ENCODE measurements at places on chromosomes 2 and 18.

DNA sequence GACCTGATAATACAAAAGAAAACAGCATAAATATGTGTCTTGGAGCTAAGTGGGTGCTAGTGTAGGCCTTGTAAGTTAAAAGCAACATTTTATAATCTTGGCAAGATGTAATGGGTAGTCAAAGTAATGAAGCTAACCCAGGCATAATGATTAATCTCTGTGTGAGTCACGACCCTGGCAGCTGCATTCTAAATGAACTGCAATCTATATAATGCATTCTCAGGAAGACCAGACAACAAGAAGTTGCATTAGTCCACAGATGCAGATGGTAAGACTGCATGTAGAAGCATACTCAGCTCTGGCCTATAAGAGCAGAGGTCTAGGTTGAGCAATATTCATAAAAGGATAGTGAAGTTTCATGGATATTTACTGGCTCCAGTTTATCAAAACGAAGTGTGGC lies 85.6 kb upstream of the ETAA1 start:
- no peak for DNase-seq

GRCh38 chr2:235293061-235293460 lies 200.8 kb upstream of the AGAP1 start:
- DNase-seq, result no peak

GRCh38 chr18:42614619-42615293 lies 500.7 kb downstream of the RIT2 start:
- DNase-seq, result no peak

- DNase-seq, result no peak
Measured at GRCh38 chr2:1677821-1678165, 66.5 kb downstream of the PXDN start.

- no peak for DNase-seq
Measured at GRCh38 chr2:27264253-27264752, 1.5 kb upstream of the SLC30A3 start.

DNA sequence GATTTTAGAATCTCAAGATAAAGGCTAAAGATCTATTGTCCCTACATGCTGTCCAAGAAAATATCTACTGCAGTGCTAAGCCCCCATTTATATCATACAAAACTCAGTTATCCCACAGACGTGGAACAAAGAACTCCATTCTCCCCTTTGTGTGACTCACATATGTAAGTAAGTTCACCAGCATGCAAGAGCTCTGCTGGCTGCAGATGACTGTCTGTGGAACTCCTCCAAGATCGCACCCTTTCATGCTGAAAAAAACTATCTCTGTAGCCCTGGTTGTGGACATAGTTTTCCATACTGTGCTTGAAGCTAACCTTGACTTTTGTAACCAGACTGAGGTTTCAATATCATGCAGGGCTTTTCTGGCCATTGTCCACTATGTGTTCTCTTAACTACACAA lies 207.1 kb downstream of the ZNF521 start:
- DNase-seq, result no peak

DNA sequence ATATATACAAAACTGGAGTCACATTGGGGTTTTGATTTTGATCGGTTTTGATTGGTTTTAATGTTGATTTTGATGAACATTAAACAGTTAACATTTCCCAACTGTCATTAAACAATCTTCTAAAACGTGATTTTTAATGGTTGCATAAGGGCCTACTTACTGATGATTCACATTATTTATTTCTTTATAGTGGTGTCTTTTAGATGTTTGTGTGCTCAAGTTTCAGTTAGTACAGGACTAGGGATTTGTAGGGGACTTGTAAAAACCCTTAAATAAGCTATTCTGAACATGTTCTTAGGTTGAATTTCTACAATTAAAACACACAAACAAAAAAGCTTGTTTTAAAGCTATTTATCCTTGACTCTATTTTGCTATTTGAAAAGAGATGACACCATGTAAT lies 61.6 kb downstream of the TTC21B start:
- no peak for DNase-seq

GRCh38 chr2:32464431-32464830 lies 107.6 kb downstream of the BIRC6 start:
- DNase-seq, result no peak

DNA sequence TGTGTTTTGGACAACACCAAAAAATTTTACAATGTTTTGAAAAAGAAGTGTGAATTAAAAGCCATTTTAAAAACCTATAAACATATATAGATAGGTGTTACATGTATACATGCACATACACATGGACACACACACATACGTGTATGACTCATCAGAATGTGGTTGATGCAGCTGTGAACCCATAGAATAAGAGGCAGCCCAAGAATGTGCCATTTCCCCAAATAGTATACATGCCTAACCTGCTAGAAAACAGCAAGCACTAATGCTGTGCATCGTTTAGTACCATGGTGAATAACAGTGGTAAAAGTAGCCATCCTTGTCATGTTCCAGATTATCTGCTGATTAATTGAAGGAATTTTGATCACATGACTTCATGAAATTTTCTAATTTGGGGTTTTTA lies 149.0 kb downstream of the DSEL start:
- no peak for DNase-seq

- DNase-seq, result peak; percentile 38
Measured at GRCh38 chr2:240514631-240515030, 43.2 kb downstream of the ANKMY1 start.

- DNase-seq, result no peak
Measured at GRCh38 chr2:73368781-73369180, 16.9 kb upstream of the ALMS1 start.

- DNase-seq, result no peak
Measured at GRCh38 chr2:130160131-130160530, 15.2 kb upstream of the CCDC74B start.

DNA sequence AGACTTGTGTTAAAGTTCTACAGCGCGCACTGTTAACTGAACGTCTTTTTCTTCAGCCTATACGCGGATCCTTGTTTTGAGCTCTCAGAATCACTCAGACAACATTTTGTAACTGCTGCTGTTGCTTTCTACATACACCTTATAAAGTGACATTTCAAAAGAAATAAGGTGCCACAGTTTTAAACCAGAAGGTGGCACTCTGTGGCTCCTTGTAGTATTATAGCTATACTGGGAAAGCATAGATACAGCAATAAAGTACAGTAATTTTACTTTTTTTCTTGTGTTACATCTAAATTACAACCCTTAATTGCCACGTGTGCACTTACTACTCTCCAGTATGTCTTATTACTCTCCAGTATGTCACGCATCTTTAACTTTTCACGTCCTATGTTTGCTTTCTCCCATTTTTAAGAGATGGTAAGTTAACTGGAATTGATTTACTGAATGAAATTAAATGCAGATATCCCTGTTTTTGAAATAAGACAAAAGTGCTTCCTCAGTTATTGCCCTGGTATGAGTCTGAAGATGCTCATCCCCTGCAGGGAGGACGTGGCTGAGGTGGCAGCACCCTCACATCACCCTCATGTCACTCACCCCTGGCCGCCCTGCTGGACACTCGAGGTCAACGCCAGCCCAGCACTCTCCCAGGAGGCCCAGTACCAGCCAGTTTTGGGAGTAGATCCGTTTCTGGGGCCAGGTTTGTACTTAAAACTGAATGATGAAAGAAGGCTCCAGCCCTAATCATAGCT lies 37.8 kb downstream of the GORASP2 start:
- DNase-seq, result no peak

- DNase-seq, result no peak
Measured at GRCh38 chr18:43159086-43159770, 43.7 kb upstream of the RIT2 start.

DNA sequence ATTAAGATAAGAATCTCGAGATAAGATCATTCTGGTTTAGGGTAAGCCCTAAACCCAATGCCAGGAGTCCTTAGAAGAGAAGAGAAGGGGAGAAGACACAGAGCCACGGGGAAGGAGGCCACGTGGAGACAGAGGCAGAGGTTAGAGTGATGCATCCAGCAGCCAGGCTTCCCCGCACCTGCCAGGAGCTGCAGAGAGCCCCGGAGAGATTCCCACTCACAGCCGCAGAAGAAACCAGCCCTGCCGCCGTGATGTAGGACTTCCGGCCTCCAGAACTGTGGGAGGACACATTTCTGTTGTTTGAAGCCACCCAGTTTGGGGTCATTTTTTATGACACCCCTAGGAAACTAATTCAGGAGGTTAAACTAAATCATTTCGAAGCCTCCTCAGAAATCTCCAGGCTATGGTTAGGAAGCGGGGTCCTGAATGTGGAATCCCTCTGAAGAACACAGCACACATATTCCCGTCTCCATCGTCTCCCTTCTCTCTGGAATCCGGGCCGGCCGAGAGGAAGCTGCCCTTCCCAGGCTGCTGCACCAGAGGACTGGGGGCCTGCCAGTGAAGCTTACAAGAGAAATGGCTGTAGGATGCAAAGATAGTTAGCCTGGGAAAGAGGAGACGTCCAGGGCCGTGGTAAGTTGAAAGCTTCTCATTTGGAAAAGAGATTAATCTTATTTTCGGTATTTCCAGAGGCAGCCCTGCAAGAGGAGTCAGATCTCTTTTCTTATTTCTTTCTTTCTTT lies 156.6 kb downstream of the TWIST2 start:
- peak; percentile 37 for DNase-seq

- peak; percentile 41 for DNase-seq
Measured at GRCh38 chr2:72139471-72139873, 8.2 kb downstream of the CYP26B1 start.

- no peak for DNase-seq
Measured at GRCh38 chr2:192645811-192646598, 451.3 kb upstream of the TMEFF2 start.

DNA sequence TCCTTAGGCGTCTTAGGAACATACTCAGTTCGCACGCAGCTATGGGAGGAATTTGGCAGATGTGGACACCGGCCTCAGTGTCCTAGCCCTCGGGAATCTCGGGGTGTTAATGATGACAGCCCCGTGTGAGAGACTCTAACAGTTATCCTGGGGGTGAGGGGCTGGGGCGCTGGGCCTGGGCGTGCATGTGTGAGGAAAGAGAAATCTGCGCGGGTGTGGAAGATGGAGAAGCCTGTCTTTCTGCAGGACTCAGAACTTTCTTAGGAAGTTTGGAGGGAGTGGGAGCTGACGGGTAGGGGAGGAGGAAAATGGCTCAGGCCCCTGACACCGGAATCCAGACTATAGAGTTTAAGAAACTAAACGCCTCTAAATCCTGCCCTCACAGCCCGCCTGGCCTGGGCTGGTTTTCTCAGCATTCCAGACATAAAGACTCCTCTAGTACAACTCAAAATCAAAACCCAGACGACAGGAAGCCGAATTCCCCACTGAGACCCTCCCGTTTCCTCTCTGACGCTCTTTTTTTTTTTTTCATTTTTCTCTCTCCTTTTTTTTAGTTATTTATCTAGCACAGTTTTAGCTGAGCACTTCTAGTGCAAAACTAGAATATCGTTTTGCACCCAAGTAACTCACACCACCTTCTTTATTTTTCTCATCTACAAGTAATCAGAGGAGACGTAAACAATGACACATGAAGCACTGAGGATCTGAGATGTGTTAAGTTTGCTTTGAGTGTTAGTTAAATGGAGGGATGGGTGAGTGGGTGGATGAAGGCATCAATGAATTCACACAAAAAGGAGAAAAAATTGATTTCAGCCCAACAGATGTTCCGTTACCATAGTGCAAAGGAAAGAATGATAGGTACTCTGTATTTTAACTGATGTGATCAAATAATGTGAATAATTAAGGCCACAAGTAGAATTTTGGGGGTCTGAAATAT lies 1.2 kb upstream of the HAAO start:
- no peak for DNase-seq

- no peak for DNase-seq
Measured at GRCh38 chr2:105179469-105180372, 61.8 kb upstream of the GPR45 start.

GRCh38 chr2:235446082-235446481 lies 47.8 kb upstream of the AGAP1 start:
- DNase-seq, result no peak

GRCh38 chr2:118576109-118576855 lies 271.2 kb downstream of the EN1 start:
- DNase-seq, result no peak

DNA sequence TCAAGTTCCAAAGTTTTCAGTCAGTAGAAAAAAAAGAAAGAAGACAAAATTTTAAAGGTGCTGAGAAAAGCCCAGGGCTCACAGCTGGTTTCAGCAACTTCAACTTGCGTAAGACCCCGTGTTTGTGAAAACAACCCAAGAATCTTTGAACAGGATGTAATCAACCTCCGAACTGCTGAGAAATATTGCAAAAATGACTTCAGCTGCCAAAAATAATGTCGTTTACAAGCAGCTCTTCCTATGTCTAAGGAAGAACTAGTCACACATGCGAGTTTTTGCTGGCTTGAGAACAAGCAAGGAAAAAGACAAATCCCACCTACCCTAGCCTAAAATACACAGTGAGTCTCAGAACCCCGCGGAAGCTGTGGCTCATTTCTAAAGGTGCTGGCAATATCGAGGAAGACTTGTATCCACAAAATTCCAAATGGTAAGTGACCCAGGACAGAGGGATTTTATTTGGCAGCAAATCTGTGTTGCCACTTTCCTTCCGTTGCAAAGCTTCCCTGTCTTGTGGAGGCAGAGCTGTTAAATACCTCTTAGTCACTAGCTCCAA lies 59.8 kb upstream of the SLC8A1 start:
- DNase-seq, result no peak

DNA sequence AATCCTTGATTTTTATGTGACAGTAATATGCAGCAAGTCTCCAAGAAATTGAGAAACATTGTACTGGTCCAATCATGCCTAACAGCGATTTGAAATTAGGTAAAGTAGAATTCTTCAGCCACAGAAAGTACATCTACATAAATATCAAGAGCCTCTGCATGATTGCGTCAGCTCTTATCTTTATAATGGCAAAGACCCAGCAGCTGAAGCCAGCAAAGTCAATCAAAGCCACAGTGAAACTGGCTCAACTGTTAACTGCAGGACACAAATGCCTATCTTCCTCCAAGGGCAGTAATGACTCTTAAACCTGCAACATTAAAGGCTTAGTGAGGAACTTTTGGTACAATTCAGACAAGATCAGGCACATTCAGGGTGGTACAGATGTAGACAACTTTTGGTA lies 102.5 kb downstream of the BARD1 start:
- DNase-seq, result no peak

DNA sequence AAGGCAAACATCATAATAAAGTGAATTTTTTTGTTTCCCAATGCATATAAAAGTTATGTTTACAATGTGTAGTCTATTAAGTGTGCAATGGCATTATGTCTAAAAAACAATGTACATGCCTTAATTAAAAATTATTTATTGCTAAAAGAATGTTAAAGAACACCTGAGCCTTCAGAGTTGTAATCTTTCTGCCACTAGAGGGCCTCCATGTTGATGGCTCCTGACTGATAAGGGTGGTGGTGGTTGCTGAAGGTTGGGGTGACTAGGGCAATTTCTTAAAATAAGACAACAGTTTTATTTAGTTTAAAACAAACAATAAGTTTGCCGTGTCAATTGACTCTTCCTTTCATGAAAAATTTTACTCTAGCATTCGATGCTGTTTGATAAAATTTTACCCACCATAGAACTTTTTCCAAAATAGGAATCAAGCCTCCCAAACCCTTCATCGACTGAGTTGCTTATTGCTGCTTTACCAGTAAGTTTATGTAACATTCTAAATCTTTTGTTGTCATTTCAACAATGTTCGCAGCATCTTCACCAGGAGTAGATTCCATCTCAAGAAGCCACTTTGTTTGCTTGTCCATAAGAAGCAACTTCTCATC lies 32.3 kb downstream of the MAP3K2 start:
- no peak for DNase-seq
